WTC11 (cell line): ENCODE measurements at places on chromosomes 1 and 21.
A peak's percentile ranks its signal among the peaks of the same experiment; 100 is the strongest.

GRCh38 chr21:14968821-14969220 is 96.0 kb downstream of the NRIP1 start:
- no peak for DNase-seq

GRCh38 chr1:192706936-192707335 is 71.0 kb downstream of the RGS13 start:
- DNase-seq, result no peak

GRCh38 chr1:218304281-218305039 is 19.4 kb downstream of the RRP15 start:
- DNase-seq, result no peak

DNA sequence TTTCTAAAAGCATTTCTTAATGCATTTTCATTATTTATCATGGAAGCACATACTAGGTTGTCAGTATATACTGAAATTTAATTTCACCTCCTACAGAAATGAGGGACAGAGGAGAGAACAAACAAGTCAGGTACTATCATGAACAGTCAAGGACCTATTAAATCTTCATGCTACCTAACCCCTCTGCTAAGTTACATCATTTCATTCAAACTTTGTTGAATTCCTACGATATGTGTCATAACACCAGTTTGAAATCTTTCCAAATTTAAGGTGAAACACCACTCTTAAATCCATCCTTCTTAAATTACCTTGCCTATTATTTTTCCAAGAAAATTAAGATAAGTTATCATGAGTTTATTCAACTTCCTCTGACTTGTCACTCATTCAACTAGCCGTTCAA is 78.9 kb downstream of the DENND1B start:
- DNase-seq, result no peak

GRCh38 chr1:55005351-55006140 is 6.8 kb downstream of the BSND start:
- peak; percentile 44 for DNase-seq

GRCh38 chr1:41444785-41445184 is 39.7 kb downstream of the EDN2 start:
- no peak for DNase-seq

DNA sequence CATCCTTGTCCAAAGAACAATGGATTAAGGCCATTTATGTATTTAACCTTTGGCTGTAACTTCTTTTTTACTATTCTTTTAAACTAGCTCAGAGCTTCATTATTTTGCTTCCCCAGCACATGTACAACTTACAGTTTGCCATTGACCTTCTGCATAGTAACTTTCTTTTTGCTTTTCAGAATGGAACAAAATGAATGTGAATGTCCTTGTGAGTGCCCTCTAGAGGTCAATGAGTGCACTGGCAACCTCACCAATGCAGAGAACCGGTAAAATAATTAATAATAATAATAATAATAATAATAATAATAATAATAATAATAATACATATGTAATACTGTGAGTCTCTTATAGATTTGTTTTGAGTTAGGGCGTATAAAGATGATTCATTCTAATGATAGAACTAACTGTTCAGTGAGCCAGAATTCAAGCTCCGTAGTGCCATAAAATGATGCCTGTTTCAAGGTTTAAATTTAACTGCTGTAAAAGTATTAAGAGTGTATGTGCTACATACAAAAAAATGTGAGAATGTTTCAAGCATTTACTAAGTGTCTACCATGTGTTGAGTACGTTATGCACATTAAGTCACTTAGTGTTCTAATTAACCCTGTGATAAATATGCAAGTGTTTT is 69.0 kb upstream of the RAVER2 start:
- no peak for DNase-seq
